Ascending aorta (tissue), 2 donors: ENCODE measurements at places on chromosomes 2 and 18.

DNA sequence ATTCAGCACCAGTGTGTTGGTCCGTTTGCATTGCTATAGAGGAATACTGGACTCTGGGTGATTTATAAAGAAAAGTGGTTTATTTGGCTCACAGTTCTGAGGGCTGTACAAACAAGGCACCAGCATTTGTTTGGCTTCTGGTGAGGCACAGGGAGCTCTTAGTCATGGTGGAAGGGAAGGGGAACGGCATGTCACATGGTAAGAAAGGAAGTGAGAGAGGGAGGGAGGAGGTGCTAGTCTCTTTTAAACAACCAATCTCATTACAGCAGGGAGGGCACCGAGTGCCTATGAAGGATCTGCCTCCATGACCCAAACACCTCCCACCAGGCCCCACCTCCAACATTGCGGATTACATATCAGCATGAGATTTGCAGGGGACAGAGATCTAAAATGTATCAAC, 143.9 kb upstream of the DLX2 start:
- no peak for DNase-seq

DNA sequence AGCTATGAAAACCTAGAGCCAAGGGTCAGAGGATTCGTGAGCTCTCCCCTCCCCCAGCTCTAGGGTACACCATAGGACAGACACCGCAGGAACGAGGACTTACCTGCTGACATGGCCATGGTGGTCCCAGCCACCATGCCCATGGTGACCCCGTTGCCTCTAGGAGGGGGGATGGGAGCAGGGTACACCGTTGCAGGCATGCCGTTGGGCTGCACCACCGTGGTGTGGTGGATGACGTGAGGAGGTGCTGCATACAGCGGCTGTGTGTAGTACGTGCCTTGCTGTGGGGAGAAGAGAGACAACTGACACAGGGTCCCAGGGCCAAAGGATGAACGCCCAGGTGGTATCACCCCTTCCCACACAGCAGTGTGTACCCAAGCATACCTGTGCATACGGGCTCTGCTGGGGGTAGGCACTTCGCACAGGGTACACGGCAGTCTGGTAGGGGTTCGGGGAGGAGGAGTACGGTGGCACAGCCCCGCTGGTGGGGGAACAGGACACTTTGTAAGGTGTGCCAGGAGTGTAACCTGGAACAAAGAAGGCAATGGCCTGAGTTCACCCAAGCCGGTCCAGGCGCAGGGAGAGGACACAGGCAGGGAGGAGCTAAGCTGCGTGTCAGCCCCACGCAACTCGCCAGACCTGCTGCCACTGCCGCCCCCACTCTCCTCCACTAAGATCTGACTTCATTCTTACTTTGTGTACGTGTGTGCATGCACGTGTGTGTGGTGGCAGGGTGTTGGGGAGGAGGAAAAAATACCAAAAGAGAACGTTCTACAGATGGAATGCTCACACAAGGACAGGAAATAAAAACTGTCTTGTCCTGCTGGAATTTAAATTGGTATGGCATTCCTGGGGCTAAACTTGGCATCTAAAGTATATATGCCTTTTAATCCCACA, 37.8 kb downstream of the FAM168B start:
- no peak for DNase-seq

- DNase-seq = no peak
Measured at GRCh38 chr2:179825494-179825893, 35.9 kb downstream of the ZNF385B start.

DNA sequence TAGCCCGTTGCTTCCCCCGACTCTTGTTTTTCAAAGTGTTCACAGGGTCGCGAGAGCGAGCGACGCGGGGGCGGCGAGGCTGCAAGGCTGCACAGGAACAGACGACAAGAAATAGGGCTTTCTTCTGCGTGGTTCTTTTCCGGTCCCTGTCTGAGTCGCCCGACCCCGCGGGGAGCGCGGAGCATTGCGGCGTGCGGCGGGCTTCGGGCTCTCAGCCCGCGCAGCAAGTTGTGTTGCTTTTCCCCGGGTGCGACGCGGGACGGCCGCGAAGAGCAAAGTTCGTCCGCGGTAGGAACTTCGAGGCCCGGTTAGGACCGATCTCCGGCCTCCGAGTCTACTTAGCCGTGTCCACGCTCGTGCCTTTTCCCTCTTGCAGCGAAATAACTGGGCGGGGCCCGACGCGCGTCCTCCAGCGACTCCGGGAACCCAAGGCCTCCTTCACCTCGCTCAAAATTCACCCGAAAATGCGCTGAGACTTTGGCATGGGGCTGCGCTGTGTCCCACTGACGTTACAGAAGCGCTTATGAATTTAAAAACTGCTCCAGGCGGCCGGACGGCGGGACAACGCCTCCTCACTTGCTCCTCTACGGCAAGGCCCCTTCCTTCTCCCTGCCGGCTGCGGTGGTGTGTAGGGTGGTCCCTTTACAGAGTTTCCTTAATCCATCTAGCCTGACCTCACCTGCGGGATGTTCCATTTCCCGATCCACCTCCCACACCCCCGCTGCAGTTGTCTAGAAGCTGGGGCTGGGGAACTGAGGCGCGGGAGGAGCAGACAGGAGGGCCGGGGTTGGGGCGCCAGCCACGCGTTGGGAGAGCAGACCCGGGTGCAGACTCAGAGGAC, 1.5 kb upstream of the BCL2L11 start:
- no peak for DNase-seq

DNA sequence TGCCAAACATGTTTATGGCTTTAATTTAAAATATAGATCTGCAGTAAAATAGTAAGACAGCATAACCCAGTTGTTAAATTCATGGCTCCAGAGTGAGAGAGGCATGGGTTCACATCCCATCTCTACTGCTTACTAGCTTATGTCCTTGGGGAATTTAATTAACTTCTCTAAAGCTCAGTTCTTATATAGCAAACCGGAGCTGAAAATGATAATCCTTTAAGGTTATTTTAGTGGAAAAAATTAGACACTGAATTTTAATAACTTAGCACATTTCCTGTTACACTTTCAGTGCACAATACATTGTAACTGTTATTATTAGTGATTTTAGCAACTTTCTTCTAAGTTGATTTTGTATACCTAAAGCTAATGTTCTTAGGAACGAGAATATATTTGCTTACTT, 14.8 kb downstream of the SCN9A start:
- no peak for DNase-seq
